Pericardium fibroblast (primary cell): ENCODE measurements at places on chromosomes 2 and 18. TPM values are rescaled to one million over a fixed set of nuclear protein-coding genes. Genes with fewer than 3 reads are reported as not detected.

The CEBPZOS gene
- 17.2 and 21.6 TPM in 2 replicates for total RNA-seq

The C2orf92 gene
- not detected in 2 replicates for total RNA-seq

The DSG1 gene
- total RNA-seq: not detected in 2 replicates

The PPP1R1C gene
- 1.6 TPM in 1 of 2 replicates, not detected in the other for total RNA-seq

The FSIP2 gene
- total RNA-seq: under 0.01 TPM in 1 of 2 replicates, not detected in the other

The DYSF gene
- total RNA-seq: 0.70 and 9.4 TPM in 2 replicates

The KCNG3 gene
- not detected in 2 replicates for total RNA-seq

The PLCL1 gene
- total RNA-seq: 5.8 and 5.9 TPM in 2 replicates

The CRYGC gene
- total RNA-seq: not detected in 2 replicates

The LBH gene
- total RNA-seq: 38.1 and 155 TPM in 2 replicates

The XIRP2 gene
- total RNA-seq: 0.09 TPM in 1 of 2 replicates, not detected in the other

The AGXT gene
- not detected in 2 replicates for total RNA-seq

The CAVIN2 gene
- 11.5 and 108 TPM in 2 replicates for total RNA-seq

The FOXI3 gene
- total RNA-seq: not detected in 2 replicates

The STON1 gene
- 28.6 and 36.9 TPM in 2 replicates for total RNA-seq

The PLEK gene
- total RNA-seq: not detected in 2 replicates

The SANBR gene
- 0.94 and 3.0 TPM in 2 replicates for total RNA-seq

The PLEKHM3 gene
- 4.9 and 8.7 TPM in 2 replicates for total RNA-seq

The RFX8 gene
- total RNA-seq: 0.12 and 2.7 TPM in 2 replicates

The MAP3K20 gene
- 13.0 and 21.9 TPM in 2 replicates for total RNA-seq

The MYOM1 gene
- 1.4 and 3.0 TPM in 2 replicates for total RNA-seq

The PROKR1 gene
- total RNA-seq: not detected in 2 replicates

The RAB27B gene
- 0.93 and 1.9 TPM in 2 replicates for total RNA-seq

The DSG2 gene
- total RNA-seq: 1.4 and 10.0 TPM in 2 replicates

The IL36G gene
- total RNA-seq: not detected in 2 replicates

The DES gene
- 98.0 and 165 TPM in 2 replicates for total RNA-seq

The SLC4A5 gene
- total RNA-seq: under 0.01 TPM in 1 of 2 replicates, not detected in the other

The SGO2 gene
- total RNA-seq: 2.3 and 4.7 TPM in 2 replicates

The MARCO gene
- total RNA-seq: not detected in 2 replicates

The C1QL2 gene
- total RNA-seq: not detected in 2 replicates

The CCDC102B gene
- total RNA-seq: 4.8 and 5.8 TPM in 2 replicates

The EGR4 gene
- not detected in 2 replicates for total RNA-seq

The ASXL3 gene
- under 0.01 and 0.34 TPM in 2 replicates for total RNA-seq

The FAM228A gene
- 0.58 and 0.77 TPM in 2 replicates for total RNA-seq

The TBC1D8 gene
- 11.4 and 13.5 TPM in 2 replicates for total RNA-seq

The SERPINB4 gene
- total RNA-seq: not detected in 2 replicates

The AOX1 gene
- total RNA-seq: 50.3 and 89.5 TPM in 2 replicates

The LHCGR gene
- not detected in 2 replicates for total RNA-seq

The C2orf80 gene
- total RNA-seq: not detected in 2 replicates

The VIL1 gene
- not detected in 2 replicates for total RNA-seq

The COLEC12 gene
- total RNA-seq: 16.8 and 107 TPM in 2 replicates

The TTC21B gene
- total RNA-seq: 9.7 and 14.0 TPM in 2 replicates

The HOXD12 gene
- total RNA-seq: not detected in 2 replicates

The MDH1 gene
- total RNA-seq: 102 and 118 TPM in 2 replicates

The DUSP2 gene
- 3.5 and 6.6 TPM in 2 replicates for total RNA-seq

The PJVK gene
- total RNA-seq: 0.12 and 1.9 TPM in 2 replicates

The LINC00305 gene
- not detected in 2 replicates for total RNA-seq

The CROCC2 gene
- not detected in 2 replicates for total RNA-seq

The GREB1 gene
- total RNA-seq: 0.23 and 0.43 TPM in 2 replicates
